ENCODE measurements at places on chromosomes 7 and 10.

DNA sequence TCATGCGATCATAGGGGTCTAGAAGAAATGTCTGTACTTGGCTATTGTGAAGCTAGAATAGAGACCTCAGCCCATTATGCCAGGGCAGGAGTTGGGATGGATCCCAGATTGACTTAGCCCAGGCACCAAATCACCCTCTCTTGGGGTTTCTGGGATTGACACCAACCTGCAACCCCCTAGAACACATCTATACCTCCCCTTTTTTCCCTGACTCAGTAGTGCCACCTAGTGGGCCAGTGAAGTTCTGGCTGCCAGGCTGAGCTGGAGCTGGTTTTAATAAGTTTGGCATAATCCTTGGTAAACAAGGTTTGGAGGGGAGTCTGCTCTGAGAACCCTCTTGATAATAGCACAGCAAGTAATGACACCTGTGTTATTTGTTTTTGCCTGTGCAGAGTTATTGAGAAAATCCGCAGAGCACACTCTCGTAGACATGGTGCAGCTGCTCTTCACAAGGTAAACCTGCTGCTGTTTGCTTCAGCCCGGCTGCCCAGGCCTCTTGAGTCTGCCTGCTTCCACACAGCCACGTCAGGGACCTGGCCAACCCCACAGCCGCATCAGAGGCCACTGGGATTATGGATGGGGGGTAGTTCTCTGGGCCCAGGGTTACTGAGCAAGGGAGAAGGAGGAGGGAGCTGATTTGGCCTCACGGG is 43.3 kb upstream of the NFKB2 start:
- no peak for DNase-seq

GRCh38 chr10:93921338-93921737 is 27.6 kb downstream of the SLC35G1 start:
- no peak for DNase-seq

GRCh38 chr10:103822107-103822716 is 33.2 kb downstream of the SH3PXD2A start:
- DNase-seq: no peak

DNA sequence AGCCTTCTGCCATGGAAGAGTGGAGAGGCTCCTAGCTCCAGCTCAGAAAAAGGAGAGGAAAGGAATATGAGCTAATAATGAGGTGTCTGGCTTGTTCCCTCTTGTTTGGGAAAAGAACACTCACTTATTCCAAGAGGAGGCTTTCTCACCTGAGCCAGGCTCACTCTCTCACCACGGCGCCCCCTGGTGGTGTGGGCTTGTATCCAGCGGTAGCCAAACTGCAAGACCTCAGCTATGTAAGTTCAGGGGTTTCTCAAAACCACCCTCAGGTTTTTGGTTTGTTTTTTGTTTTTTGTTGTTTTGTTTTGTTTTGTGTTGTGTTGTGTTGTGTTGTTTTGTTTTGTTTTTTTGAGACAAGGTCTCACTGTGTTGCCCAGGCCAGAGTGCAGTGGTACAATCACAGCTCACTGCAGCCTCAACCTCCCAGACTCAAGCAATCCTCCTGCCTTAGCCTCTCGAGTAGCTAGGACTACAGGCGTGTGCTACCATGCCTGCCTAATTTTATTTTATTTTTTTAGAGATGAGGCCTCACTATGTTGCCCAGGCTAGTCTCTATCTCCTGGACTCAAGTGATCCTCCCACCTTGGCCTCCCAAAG is 124.0 kb downstream of the TMEM130 start:
- peak; percentile 35 for DNase-seq

- DNase-seq: no peak
Observed at GRCh38 chr7:158015403-158016179, 572.0 kb downstream of the PTPRN2 start.

- no peak for DNase-seq
Observed at GRCh38 chr7:31074120-31074383, 21.9 kb downstream of the ADCYAP1R1 start.

DNA sequence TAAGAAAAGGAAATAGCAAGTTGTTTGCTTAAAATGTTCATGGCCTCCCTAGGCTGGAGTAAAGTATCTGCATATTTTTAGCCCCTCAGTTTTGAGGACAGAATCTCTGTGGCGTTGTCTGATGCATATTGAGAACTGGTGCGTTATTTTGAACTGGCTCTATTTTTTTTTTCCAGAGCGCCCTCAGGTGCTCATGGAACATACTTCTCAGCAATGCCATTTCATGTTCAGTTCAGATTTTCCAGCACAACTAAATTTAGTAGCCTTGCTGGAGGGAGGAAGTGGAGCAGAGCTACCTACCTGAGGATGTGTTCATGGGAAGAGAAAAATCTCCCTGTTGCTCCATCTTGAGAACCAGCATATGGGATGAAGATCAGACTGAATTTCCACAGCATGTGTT is 870.5 kb downstream of the LRMDA start:
- DNase-seq: no peak

GRCh38 chr7:32957326-32958045 is at the start of gene FKBP9:
Gene FKBP9 (plus strand): TSS chr7:32957440. CDS start chr7:32957574, 134 bp downstream.
- DNase-seq: no peak

DNA sequence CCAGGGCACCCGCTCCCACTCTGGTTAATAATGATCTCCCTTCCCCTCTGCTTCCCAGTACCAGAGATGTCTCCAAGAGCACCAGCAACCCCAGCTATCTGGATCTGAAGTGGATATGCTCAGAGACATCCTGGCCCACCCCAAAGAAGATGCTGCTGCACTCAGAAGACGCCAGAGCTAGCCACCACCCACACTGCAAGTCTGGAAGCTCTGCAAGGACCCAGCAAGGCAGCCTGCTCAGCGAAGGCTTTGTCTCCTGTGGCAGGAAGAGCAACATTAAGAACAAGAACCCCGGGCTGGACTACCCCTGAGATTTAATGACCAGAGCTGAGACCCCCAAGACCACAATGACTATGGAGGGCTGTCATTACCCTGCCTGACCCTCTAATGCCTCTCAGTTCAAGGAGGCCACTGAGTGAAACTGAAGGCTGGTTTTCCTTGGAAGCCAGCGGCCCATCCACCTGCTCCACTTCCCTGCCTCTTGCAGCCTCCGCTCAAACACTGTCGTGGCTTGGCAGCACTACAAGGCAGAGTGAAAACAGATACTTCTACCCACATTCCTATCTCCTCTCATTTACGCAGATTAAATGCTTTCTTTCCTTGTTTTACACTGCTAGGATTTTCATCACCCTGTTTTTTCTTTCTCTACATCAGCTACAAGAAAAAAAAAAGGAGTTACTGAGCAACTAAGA is 202.2 kb downstream of the SNX10 start:
- DNase-seq: no peak

GRCh38 chr10:97870990-97871389 is 21.3 kb downstream of the GOLGA7B start:
- no peak for DNase-seq

GRCh38 chr7:2441430-2442058 is 34.7 kb downstream of the GRIFIN start:
- DNase-seq: peak; percentile 20

- no peak for DNase-seq
Observed at GRCh38 chr7:128954150-128954549, 16.4 kb downstream of the IRF5 start.

- DNase-seq: no peak
Observed at GRCh38 chr7:73585196-73585595, 6.8 kb upstream of the TBL2 start.

GRCh38 chr10:10977226-10977956 is 40.3 kb upstream of the CELF2 start:
- DNase-seq: no peak

DNA sequence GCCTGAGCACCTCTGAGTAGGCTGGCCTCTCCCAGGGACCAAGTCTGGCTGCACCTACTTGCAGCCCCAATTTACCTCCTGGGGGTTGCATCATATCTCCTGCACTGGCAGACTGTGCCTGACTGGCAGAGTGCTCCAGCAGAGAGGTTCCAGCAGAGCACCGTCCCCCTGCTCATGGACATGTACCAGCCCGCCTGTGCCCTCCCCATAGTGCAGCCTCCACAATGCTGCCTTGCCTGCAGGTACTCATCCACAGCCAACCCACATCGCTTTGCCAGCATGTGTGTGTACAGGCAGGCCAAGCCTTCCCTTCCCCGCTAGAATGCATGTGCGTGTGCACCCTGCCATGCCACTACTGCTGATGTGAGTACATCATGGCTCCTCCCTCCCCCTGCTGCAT is 105.5 kb upstream of the NPSR1 start:
- DNase-seq: no peak

DNA sequence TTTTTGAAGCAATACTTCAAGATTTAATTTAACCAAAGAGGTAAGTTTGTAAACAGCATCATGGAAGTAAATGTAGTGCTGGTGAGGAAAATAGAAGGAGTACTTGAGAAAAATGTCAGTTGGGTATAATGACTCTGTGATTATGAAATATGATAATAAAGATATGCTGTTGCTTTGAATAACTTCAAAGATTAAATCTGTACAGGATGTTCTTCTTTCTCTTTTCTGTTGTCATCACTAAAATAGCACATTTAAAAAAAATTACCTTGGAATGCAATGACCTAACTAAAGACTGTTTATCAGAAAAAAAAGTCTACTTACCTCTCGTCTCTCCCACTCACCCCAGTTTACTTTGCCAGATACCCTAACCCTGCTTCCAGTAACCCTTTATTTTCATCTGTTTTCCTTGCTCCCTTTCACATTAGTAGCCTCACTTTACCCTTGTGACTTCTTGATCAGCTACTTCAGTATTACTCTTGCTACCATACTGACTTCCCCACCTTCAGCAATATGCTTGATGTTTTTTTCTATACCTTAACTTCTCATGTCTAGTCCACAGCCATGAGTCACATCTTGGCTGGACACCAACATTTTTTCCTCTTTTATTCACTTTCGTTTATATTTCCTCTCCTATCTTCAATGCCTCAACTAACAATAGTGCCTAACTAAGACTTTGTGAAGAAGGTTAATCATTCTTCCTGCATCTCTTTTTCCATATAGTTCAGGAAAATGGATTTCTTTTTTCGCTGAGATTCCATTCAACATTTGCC is 29.7 kb upstream of the TAS2R16 start:
- DNase-seq: no peak
